Smooth muscle cell of the umbilical artery (primary cell): ENCODE measurements at places on chromosomes 11 and 22. TPM values are rescaled to one million over a fixed set of nuclear protein-coding genes. Genes with fewer than 3 reads are reported as not detected.

The PATE2 gene
- 0.28 TPM in 1 of 2 replicates, not detected in the other for total RNA-seq

The CCDC188 gene
- total RNA-seq = 0.30 TPM in 1 of 2 replicates, not detected in the other

The DKK3 gene
- total RNA-seq = 328 and 422 TPM in 2 replicates

The ZNRD2 gene
- total RNA-seq = 37.7 and 43.6 TPM in 2 replicates

The MTMR2 gene
- total RNA-seq = 35.0 and 45.6 TPM in 2 replicates

The OR10G4 gene
- total RNA-seq = not detected in 2 replicates

The MS4A2 gene
- total RNA-seq = not detected in 2 replicates

The CCDC83 gene
- total RNA-seq = not detected in 2 replicates

The OR4A16 gene
- not detected in 2 replicates for total RNA-seq

The BUD13 gene
- 9.5 and 11.6 TPM in 2 replicates for total RNA-seq

The IGLL1 gene
- total RNA-seq = not detected in 2 replicates

The ANO9 gene
- total RNA-seq = not detected in 2 replicates

The VWA5A gene
- 2.9 and 3.0 TPM in 2 replicates for total RNA-seq

The OR52E8 gene
- not detected in 2 replicates for total RNA-seq

The ATXN10 gene
- total RNA-seq = 206 and 221 TPM in 2 replicates

The SMIM38 gene
- 0.30 and 1.0 TPM in 2 replicates for total RNA-seq

The TRIM48 gene
- not detected in 2 replicates for total RNA-seq

The OR4D5 gene
- not detected in 2 replicates for total RNA-seq

The GSTT2 gene
- 0.60 TPM in 1 of 2 replicates, not detected in the other for total RNA-seq

The SLC22A25 gene
- total RNA-seq = not detected in 2 replicates

The OR51E2 gene
- total RNA-seq = 0.59 and 1.8 TPM in 2 replicates

The FOLH1 gene
- not detected in 2 replicates for total RNA-seq

The ISX gene
- not detected in 2 replicates for total RNA-seq

The OSBP2 gene
- 0.59 and 1.7 TPM in 2 replicates for total RNA-seq

The SUSD2 gene
- 0.28 and 0.89 TPM in 2 replicates for total RNA-seq

The IGF2 gene
- total RNA-seq = under 0.01 and 1.5 TPM in 2 replicates

The GAL3ST3 gene
- total RNA-seq = 0.23 TPM in 1 of 2 replicates, not detected in the other

The SHANK3 gene
- 0.59 and 1.0 TPM in 2 replicates for total RNA-seq

The SUN2 gene
- 83.4 and 109 TPM in 2 replicates for total RNA-seq

The CYTH4 gene
- total RNA-seq = under 0.01 and 0.14 TPM in 2 replicates

The OR8D1 gene
- total RNA-seq = not detected in 2 replicates

The MRGPRX3 gene
- not detected in 2 replicates for total RNA-seq

The PHRF1 gene
- total RNA-seq = 22.3 and 41.2 TPM in 2 replicates

The NNMT gene
- 315 and 919 TPM in 2 replicates for total RNA-seq

The C22orf31 gene
- not detected in 2 replicates for total RNA-seq

The GLB1L2 gene
- 0.30 and 0.32 TPM in 2 replicates for total RNA-seq

The C1QTNF5 gene
- total RNA-seq = 9.3 and 18.4 TPM in 2 replicates

The TBX10 gene
- not detected in 2 replicates for total RNA-seq

The AIFM3 gene
- 0.59 and 0.78 TPM in 2 replicates for total RNA-seq

The CASP1 gene
- 8.8 and 14.8 TPM in 2 replicates for total RNA-seq

The PKDREJ gene
- total RNA-seq = under 0.01 TPM in 1 of 2 replicates, not detected in the other

The ABCC8 gene
- not detected in 2 replicates for total RNA-seq

The RFPL1 gene
- not detected in 2 replicates for total RNA-seq

The C11orf91 gene
- total RNA-seq = not detected in 2 replicates

The PLA2G6 gene
- total RNA-seq = 11.3 and 13.4 TPM in 2 replicates

The POU2AF2 gene
- total RNA-seq = not detected in 2 replicates
